ENCODE measurements at places on chromosomes 1 and 21.

GRCh38 chr1:43444836-43445235 is 8.9 kb downstream of the HYI start:
- no peak for DNase-seq

DNA sequence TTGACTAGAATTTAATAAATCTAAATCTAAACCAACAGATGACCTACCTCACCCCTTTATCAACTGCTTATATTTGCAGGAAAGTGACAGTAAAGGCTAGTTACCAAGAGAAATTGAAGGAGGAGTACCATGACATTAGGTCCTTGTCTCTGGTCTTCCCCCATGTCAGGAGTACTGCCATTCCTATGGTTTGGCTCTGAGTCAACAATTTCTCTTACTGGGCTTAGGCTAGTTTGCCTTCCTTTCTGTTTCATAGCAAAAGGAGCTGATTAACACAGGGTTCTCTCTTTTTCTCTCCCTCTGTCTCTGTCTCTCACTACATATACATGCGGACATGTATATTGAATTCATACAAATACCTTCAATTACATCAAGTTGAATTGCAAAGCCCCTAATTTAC is 579.9 kb downstream of the DPYD start:
- no peak for DNase-seq

DNA sequence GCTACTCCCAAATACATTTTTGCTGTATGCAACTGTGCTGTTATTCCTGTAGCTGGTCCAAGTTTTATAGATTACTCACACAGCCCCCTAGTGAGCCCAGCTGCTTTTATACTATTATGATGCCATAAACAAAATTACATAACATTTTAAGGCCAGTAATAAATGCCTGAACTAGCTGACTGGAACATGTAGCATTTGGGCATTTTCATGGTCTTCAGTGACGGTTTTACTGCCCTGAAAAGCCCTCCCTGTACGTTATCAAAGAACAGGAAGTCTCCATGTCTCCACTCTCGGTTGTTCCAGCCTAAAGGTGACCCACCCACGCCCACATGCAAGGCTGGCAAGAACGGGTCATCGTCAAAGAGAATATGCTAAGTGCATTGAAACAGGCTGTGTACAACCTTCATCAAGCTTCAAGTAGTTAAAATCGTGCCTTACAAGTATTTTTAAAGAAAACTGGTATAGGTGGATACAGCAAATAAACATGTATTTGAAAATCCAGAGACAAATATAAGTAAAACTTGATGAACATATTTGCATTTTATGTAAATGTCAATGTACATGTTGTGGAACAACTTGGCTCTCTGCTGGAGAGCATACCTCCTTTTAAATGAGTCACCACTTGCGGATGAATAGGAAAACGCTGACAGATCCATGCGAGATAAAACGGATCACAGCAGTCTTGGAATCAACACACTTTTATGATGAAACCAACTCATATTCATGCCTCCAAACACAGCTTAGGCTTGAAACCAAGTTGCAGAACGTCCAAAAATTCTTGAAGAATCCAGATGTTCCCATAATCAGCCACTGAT is 520.5 kb downstream of the SMYD3 start:
- DNase-seq, result no peak

GRCh38 chr1:84583648-84584047 is 9.4 kb upstream of the CTBS start:
- DNase-seq, result no peak

GRCh38 chr1:43232482-43232881 is 37.3 kb upstream of the TMEM125 start:
- DNase-seq, result no peak

DNA sequence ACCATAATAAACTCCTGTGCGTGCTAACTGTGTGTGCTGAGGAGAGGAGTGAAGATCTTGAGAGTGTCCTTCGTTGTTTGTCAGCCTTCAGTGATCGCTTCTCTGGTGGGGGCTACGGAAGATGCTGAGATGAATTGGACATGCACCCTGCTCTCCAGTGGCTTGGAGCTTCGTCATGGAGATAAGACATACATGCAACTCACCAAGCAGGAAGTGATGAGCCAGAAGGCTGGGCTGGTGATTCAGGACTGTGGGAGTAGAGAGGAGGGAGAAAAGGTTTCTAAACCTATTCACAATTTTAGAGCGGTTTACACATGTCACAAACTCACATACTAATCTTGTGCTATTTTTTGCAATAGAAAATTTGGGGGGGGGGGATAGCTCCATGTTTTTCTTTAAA is 128.9 kb upstream of the ADAR start:
- no peak for DNase-seq

DNA sequence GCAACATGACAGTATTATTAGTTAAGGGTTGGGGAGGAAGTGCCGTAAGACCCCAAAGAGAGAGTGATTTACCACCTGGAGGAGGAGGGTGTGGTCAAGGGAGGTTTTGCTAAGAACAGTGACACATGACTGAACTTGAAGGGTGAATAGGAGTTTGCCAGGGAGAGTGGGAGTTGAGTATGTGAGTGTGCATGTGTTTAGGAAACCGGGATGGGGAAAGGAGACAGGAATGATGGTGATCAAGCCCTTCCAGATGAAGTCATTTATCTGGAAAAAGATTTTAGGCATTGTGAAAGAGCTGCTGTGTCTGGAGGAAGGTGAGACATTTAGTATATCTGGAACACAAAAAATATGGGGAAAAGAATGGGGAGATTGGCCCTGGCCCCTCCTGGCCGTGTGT is 28.1 kb upstream of the IL10 start:
- DNase-seq, result no peak

DNA sequence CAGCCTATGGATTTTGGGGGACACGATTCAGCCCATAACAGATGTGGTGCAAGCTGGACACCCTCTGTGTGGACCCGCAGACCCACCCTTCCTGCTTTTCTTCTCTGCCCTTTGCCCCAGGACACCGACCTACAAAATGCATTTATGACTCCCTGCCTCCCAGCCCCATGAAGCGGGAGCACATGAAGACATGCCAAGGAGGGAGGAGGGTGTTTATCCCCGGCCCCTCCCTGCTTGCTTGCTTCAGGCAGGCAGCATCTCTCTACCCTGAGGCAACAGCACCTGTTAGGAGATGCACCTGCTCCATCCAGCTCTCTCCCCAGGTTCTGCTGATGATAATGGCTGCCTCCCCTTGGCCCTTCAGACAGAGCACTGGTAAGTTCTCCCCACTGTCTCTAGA is 187.5 kb downstream of the PSMG1 start:
- no peak for DNase-seq

DNA sequence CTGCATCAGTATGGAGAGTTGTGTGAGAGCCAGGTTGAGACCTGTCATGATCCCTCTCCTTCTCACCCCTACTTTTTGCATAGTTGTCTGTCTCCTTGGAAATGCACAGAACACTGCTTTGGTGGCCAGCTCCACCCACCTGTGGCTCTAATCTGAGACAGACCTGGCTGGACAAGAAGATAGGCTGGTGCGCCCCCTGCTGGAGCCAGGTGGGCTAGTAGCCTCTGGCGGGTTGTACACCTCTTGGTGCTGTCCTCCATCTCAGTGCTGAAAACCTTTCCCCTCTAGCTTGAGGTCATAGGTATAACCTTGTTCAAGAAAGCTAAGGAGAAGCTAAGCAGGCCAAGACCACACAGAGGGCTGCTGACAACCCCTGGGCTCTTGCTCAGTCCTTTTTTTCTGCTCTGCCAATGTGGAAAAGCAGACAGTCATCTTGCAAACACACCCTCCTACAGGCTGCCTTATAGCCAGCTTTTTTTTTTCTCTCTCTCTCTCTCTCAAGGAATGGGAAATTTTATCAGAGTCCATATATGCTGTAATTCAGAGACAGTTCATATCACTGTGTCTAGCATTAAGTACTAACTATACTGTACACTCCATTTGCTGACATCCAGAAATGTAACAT is 58.8 kb upstream of the SPATA6 start:
- peak; percentile 51 for DNase-seq

- DNase-seq, result no peak
Observed at GRCh38 chr1:112060261-112060660, 70.8 kb upstream of the KCND3 start.

DNA sequence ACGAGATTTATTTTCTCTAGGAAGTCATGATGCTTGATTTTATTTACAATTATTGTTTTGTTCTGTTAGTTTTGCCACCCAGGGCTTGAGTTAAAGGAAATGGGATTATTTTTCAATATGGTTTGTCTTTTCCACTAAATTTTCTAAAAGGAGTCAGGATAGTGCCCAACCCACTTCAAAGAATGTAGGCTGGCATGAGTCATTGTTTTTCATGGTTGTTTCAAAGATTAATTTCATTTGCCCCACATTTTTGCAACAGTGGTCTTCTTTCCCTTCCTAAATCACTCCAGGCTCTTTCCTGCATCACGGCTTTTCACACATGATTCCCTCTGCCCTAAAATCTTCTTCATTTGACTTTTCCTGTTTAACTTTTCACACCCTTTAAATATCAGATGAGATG is 2.5 kb downstream of the SLAMF6 start:
- no peak for DNase-seq

DNA sequence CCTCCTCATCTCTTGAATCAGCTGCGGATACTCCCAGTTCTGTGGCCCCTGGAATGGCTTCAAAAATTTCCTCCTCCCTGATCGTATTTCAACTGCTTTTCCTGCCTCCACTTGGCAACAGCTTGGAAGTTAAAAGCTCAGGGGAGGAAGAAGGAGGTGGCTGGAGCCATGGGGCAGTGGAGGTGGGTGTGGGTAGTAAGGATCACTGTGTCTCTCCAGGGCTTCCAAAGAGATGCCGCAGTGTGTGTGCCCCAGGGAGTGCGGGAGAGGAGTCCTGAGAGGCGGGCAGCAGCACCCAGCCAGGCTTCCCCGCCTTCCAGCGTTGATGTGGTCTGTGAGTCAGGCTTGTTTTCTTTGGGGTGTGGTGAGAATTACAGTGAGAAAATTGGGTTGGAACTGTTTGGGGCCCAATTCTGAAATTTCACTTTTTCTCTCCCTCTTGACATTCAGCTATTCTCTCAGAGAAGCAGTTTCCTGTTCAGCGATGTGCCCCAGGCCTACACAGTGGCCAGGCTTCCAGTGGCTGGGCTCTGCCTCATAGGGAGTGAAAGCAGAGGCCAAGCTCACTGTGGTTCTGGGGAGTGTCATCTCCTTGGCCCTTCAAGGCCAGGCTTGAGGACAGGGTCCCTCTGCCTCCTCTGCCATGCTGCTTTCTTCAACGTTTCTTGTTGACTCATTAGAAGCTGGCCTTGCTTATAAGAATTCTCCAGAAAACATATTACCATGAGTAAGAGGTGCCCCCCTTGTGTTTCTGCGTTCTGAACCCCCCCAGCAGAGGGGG is 69.0 kb downstream of the PGM1 start:
- no peak for DNase-seq

DNA sequence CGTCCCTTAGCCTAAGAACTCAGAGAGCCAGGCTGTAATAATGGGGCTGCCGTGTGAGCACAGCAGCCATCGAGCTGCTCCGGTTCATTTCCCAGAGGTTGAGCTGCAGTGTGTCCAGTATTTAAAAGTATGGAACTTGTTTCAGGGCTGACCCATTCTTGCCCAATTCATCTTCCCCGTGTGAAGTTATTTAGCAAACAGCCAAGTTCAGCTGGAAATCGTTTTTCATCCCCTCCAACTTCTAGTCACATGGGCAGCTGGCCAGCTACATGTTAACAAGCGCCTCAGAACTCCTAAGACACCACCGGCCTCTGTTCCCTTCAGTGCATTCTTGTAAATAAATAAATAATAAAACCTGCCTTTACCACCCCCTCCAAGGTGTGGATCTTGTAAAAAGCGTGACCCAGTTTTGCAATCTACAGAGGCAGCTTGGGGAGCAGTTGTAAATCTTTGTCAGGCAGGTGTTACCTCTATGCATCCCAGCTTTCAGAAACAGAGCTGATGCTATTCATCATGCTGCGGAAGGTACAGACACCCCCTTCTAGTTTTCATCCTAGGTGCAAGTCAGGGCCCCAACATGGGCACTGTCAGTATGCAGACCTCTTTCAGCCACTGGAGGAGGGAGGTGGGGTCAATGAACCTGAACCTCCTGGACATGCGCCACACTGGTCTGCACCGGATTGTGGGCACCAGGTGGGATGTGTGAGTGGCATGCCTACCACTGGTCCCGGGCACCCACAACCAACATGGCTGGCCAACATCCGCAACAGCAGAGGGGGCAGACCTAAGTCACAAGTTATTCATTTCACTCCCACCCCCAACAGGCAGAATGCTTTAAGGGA is 18.7 kb upstream of the KNCN start:
- no peak for DNase-seq

- DNase-seq, result no peak
Observed at GRCh38 chr1:89310505-89310904, 37.8 kb upstream of the GBP5 start.

- no peak for DNase-seq
Observed at GRCh38 chr1:25992689-25993171, 5.1 kb downstream of the PAFAH2 start.

DNA sequence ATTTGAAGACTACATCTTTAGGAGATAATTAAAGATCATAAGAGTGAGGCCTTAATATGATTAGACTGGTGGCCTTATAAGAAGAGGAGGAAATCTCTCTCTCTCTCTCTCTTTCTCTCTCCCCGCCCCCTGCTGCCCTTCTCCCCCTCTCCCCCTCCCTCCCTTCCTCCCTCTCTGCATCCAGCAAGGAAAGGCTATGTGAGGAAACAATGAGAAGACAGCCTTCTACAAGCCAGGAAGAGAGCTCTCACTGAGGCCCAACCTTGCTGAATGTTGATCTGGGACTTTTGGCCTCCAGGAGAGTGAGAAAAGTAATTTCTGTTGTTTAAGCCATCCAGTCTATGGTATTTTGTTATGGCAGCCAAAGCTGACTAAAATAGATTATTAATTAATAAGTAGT is 21.6 kb downstream of the FOXD3 start:
- DNase-seq, result no peak

DNA sequence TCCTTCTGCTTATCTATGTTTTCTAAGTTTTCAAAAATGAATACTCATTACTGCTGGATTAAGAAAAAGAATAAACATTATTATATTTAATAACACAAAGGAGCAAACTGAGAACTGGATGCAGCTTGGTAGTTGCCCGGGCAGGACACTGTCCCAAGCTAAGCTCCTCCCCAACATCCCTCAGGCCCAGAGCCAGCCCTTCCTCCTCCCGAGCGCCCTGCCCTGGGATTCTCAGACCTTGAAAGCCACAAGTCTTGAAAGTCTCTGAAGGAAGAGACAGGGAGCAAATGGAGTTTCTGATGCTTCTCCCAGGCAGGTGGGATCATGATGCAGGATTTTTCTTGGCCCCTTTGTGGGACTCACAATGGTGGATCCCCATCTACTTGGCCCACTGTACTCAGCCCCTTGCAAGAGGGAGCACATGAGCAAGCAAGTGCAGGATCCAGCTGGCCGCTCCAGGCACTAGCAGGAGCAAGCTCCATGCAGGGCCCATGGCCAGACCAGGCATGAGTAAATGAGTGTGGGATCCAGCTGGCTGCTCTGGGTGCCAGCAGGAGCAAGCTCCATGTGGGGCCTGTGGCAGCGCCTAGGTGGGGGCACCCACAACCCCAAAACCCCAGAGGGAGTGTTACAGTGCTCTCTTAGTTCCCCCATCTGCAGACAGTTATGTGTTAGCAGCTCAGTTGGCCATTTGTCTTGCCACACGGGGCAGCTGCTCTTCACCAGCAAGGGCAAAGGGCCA is 32.1 kb upstream of the RAB4A start:
- no peak for DNase-seq

- peak; percentile 55 for DNase-seq
Observed at GRCh38 chr1:154546264-154547063, 12.0 kb downstream of the UBE2Q1 start.

GRCh38 chr1:41810446-41810845 is 108.3 kb downstream of the HIVEP3 start:
- no peak for DNase-seq

- no peak for DNase-seq
Observed at GRCh38 chr1:172760121-172760520, 101.2 kb downstream of the FASLG start.
